ENCODE measurements at places on chromosomes 7 and 10.
A peak's percentile ranks its signal among the peaks of the same experiment; 100 is the strongest.

DNA sequence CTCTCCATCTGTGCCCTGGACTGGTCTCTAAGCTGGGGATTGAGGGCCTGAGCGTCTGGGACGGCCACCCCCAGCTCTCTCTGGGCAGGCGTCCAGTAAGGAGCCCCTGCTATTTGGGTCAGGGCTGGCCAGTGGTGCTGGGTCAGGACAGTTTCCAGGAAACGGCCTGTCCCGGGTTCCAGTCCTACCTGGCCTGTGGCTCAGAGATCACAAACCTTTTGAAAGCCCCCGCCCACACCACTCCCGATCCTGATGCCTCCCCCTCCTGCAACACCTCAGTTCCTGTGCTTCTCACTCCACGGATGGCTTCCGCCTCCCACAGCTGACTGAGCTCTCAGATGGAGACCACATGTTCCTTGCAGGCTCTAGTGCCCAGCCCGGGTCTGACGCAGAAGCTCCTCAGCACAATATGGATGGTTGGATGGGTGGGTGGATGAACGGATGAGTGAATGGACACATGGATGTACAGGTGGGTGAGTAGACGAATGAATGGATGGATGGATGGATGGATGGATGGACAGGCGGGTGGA lies 91.7 kb upstream of the PDGFA start:
- DNase-seq = no peak

DNA sequence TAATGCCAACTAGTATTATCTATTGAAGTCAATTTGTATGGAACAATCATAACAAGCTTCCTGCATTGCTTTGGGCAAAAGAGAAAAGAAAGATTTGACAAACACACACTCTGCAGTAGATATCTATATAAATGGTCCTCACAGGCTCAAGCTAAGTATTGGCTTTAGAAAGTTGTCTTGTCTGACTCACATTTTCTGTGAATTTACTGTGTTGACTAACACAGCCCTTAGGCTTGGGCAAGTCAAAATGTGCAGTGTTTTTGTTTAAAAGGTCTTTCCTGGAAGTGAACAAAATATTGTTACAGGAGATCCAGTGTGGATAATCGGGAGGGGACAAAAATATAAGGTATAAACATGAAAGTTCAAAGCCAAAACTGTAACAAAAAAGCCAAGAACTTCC lies 194.4 kb downstream of the RELN start:
- no peak for DNase-seq

- DNase-seq = peak; percentile 91
Measured at GRCh38 chr10:127945341-127945758, 38.4 kb downstream of the PTPRE start.

- DNase-seq = no peak
Measured at GRCh38 chr7:111030336-111030735, 60.6 kb upstream of the LRRN3 start.

DNA sequence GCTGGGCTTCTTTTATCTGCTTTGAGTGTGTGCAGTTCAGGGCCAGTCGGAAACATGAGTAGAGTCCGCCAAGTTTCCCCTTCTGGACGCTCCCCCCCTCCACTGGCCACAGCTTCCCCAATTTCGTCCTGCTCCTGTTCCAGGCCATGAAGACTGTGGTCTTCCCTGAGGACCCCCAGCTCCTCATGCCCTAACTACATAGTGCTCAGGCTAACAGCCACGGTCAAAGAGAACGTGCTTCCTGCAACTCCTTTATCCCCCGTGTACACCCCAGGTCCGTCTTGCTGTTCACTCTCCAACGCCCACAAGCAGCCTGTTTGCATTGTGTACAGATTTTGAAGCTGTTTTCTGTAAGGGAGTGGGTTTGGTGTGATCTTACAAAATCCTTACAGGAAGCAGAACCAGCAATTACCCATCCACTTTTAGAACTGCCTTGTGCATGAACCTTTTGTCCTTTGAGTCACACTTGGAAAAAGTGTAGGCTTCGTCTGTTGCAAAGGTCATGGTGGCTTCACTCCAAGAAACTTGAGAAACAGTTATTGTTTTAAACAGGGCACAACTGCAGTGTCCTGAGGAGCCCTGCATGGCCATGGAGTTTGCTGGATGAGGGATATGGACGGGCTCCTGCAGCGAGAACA lies 77.0 kb upstream of the FAM20C start:
- DNase-seq = no peak

GRCh38 chr10:12489357-12489756 lies 140.0 kb downstream of the CAMK1D start:
- no peak for DNase-seq

DNA sequence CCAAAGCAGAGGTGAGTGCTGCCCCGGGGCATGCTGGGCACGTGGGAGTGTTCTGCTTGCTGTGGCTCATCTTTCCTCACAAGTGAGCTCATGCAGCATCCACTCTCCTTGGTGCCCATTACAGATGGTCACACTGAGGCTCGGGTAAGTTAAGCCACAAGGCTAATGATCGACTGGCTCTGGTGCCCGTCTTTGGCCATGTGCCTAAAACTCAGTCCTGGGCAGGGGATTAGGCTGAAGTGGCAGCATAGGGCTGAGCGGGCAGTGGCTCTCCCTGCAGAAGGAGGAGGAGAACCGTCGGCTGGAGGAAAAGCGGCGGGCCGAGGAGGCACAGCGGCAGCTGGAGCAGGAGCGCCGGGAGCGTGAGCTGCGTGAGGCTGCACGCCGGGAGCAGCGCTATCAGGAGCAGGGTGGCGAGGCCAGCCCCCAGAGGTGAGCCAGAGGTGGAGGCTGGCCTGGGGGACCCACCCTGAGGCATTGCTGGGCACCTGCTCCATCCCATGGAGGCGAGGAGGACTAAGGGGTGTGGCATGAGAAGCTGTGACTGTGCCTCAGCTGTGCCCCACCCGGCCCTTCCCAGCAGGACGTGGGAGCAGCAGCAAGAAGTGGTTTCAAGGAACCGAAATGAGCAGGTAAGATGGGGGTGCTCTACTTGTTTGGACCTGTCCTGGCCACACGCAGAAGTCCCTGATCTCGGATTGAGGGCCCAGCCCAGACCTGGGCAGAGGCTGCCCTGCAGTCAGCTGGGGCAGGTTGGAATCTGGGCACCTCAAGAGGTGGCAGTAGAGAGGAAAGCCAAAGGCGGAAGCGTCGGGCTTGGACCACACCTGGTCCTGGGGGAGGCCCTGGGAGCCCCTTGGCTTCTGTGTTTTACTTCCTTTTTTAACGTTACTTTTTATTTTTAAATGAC lies 7.3 kb downstream of the PGAM2 start:
- no peak for DNase-seq

DNA sequence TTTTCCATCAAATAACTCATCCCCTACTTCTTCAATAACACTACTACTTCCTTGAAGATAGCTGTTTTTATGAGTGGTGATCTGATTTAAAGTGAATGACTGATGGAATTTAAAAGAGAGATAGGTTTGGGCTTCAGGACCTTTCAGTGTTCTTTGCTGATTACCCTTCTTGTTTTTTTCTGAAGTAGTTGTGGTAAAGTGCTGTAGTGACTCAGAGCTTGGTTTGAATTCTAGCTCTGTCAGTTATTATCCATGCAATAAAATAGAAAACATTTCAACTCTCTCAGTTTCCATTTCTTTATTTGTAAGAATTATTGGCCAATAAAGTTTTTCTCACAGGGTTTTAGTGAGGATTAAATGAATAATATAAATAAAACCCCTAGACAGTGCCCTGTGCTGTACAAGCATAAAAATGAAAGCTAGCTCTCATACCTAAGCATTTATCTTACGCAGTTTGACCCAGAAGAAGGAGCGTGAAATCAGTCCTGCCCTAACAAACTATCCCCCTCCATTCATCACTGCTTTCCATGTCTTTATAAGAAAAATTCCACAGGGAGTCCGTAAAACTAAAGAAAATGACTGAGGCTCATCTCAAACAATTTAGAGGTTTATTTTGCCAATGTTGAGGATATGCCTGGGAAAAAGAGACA lies 25.1 kb upstream of the AKAP9 start:
- DNase-seq = peak; percentile 33

DNA sequence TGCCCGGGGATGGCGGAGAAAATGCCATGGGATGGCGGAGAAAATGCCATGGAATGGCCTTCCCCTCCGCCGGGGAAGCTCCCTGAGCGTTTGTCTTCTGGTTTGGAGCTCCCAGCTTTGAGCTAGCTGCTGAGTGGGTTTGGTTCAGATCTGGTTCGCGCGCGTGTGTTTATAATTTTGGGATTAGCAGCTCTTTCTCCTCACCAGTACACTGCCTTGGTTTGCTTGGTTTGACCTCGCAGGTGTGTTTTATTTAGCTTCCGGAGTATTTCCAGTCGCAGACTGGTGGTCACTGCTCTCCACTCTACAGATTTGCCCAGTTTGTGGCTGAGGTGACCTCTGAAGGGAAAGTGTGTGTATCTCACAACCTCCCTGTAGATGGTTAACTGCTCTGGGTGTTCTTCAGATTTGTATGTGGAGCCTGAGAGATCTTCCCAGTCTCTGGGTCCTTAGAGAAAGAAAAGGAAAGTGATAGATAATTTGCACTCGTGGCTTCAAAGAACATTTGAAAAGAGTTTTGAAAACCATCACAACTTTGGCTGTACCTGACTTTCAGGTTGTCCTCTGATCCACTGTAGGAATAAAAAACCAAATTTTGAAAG lies 597 bp downstream of the ZNF277 start:
- no peak for DNase-seq

DNA sequence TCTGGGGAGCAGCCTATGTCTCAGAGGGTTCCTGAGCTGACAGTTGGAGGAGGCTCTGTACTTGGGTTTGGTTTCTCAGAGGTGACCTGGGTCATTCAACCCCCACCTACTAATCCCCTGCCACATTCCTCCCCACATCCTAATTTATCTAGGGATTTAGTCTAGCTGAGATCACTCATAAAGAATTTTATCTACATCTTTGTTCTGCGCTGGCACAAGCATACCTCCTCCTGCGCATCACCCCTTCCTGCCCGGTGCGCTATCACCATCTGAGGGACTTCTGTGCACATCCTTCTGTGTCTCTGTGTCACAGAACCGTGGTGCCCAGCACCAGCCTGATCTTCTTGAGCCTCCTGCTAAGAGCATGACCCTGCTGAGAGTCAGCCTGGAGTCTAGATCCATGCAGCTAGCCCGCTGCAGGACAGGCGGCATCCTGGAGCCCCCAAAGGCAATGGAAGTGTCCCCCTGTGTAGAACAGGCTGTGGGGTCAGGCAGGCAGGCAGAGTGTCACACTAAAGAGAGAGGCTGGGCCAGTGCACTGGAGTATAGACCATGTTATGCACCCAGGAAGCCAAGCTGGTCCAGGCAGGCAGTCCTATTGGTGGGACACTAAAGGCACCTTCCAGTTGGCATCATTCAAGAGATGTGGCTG lies 63.6 kb downstream of the ARHGAP22 start:
- DNase-seq = peak; percentile 10

- DNase-seq = peak; percentile 55
Measured at GRCh38 chr10:10786109-10787090, 231.3 kb upstream of the CELF2 start.

DNA sequence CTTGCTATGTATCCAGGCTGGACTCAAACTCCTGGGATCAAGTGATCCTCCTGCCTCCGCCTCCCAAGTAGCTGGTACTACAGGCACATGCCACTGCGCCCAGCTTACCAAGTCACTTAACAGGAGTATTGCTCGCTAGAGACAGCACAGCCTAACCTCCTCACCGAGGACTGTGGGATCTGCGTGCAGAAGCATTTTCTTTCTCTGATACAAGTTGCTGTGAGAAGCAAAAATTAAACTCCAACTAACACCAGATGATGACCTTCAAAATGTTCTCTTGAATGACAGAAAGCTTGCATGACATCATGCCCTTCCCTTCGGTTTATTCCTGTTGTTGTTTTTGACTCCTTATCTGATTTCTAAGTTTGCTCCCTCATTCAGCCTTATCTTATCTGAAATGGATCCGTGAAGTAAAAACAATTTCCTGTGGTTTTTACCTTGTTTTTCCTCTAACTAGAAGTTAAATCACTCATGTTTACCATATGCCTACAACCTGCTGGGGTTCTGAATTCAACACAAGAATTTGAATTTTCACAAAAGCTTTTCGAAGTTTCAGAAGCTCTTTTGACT lies 94.4 kb upstream of the KIF5B start:
- no peak for DNase-seq

DNA sequence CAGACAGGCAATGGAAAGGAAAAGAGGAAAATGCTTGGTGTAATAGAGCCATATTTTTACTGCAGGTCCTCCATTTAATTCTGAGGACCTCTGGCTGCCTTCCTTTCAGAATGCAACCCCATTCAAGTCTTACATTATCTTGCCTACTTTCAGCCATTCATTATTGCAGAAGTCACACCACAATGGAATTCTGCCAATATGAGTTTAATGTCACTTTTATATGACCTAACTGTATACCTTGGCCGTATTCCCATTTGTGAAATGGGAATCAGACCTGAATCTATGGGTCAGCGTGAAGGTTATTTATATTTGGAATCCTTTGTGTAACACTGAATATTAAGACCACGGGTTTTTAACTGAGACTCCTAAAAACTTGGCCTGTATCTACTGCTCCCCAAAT lies 241.7 kb upstream of the AOAH start:
- no peak for DNase-seq

GRCh38 chr10:125911990-125912389 lies 15.6 kb downstream of the FANK1 start:
- DNase-seq = no peak

GRCh38 chr10:35611750-35612149 lies 6.6 kb downstream of the GJD4 start:
- peak; percentile 25 for DNase-seq

- DNase-seq = no peak
Measured at GRCh38 chr10:101762736-101763135, 13.2 kb downstream of the FGF8 start.

GRCh38 chr7:151110941-151111645 lies 24.8 kb downstream of the AGAP3 start:
- peak; percentile 66 for DNase-seq

- no peak for DNase-seq
Measured at GRCh38 chr10:44627591-44628354, 242.9 kb upstream of the CXCL12 start.

DNA sequence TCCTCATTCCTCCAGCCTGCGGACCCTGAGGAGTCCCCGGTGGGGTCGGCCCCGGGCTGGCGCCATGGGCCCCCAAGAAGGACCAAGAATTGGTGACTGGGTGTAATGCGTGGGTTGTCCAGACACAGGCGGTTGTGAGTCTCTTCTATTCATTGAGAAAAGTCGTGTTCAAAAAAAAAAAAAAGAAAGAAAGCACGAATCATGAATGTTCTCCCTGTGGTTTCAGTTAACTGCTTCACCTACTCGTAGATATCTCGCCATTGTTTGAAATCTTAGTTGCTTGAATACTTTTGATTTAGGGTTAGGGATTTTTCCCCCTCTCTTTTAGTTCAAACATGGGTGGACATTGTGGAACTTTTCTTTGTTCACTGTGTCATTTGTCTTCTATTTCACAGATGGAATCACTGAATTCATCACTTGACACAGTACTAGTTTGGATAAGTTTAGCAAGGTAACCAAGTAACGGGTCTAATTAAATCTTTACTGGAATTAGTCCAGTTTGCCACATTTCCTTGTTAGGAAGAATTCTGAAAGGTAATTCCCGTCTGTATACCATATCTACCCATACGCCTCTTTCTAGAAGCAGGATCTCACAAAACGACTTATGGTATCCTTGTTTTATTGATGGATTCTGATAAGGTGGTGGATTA lies 775 bp downstream of the STARD3NL start:
- no peak for DNase-seq

Measured in HT1080 (cell line).